ENCODE measurements at places on chromosomes 11 and 22.
A peak's percentile ranks its signal among the peaks of the same experiment; 100 is the strongest.

GRCh38 chr11:10537600-10537999 is 3.4 kb downstream of the RNF141 start:
- no peaks in the 10 kb centered on the region for H3K27me3 ChIP-seq
- H3K4me1 ChIP-seq, result peaks cover 19% of the 10 kb centered on the region
- H3K36me3 ChIP-seq, result no peaks in the 10 kb centered on the region
- no peak for DNase-seq
- H3K4me3 ChIP-seq, result no peak overlapping the region

GRCh38 chr11:79441461-79441875 is 638 bp upstream of the TENM4 start:
- H3K36me3 ChIP-seq, result no peaks in the 10 kb centered on the region
- peaks cover 3% of the 10 kb centered on the region for H3K4me1 ChIP-seq

- H3K27ac ChIP-seq, result no peak overlapping the region
- H3K27me3 ChIP-seq, result no peaks in the 10 kb centered on the region
- H3K4me1 ChIP-seq, result no peaks in the 10 kb centered on the region
Observed at GRCh38 chr11:122343210-122343609, 227.2 kb upstream of the BLID start.

DNA sequence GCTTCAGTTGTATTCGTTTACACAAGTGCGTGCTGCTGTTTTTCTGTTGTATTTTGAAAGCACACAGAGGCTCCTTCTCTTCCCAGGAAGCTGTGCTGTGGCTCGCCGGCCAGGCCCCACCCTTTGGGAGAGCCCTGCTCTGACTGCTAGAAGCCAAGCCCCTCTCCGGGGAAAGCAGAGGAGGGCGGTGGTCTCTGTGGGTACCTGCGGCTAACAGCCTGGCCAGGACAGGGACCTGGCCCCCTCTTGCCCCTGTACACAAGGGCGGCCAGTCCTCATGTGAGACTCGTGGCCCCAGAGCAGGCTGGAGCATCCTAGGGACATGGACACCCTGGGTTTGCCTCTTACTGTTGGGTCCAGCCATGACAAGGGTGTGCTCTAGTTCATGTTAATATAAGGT is 14.8 kb downstream of the MOB2 start:
- DNase-seq, result no peak
- no peak overlapping the region for H3K27ac ChIP-seq
- no peaks in the 10 kb centered on the region for H3K27me3 ChIP-seq
- no peaks in the 10 kb centered on the region for H3K4me1 ChIP-seq
- no peak overlapping the region for H3K4me3 ChIP-seq

GRCh38 chr11:120091121-120091520 is 46.8 kb downstream of the TRIM29 start:
- no peak overlapping the region for H3K27ac ChIP-seq
- no peaks in the 10 kb centered on the region for H3K4me1 ChIP-seq
- no peak overlapping the region for H3K4me3 ChIP-seq
- H3K27me3 ChIP-seq, result no peaks in the 10 kb centered on the region
- no peak for DNase-seq

- no peak overlapping the region for H3K27ac ChIP-seq
- no peak overlapping the region for H3K4me3 ChIP-seq
- no peak for DNase-seq
Observed at GRCh38 chr11:59263225-59263894, 50.6 kb upstream of the MPEG1 start.

DNA sequence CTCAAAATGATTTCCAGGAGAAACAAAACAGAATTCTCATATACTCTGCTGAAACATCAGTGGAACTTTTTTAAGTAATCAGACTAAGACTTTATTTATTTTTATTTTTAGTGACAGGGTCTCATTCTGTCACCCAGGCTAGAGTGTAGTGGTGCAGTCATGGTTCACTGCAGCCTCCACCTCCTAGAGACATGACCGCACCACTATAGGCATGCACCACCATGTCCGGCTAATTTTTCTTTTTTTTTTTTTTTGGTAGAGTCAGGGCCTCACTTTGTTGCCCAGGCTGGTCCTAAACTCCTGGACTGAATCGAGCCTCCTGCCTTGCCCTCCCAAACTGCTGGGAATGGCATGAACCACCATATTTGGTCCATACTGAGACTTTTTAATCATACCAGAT is 42.9 kb downstream of the PRDM10 start:
- no peaks in the 10 kb centered on the region for H3K27me3 ChIP-seq
- H3K27ac ChIP-seq, result no peak overlapping the region
- peaks cover 7% of the 10 kb centered on the region for H3K4me1 ChIP-seq

GRCh38 chr22:31241936-31242335 is 29.8 kb downstream of the LIMK2 start:
- H3K4me3 ChIP-seq, result no peak overlapping the region
- H3K36me3 ChIP-seq, result peaks cover 6% of the 10 kb centered on the region
- H3K27me3 ChIP-seq, result no peaks in the 10 kb centered on the region
- peaks cover 48% of the 10 kb centered on the region for H3K4me1 ChIP-seq
- no peak for DNase-seq
- H3K27ac ChIP-seq, result no peak overlapping the region

DNA sequence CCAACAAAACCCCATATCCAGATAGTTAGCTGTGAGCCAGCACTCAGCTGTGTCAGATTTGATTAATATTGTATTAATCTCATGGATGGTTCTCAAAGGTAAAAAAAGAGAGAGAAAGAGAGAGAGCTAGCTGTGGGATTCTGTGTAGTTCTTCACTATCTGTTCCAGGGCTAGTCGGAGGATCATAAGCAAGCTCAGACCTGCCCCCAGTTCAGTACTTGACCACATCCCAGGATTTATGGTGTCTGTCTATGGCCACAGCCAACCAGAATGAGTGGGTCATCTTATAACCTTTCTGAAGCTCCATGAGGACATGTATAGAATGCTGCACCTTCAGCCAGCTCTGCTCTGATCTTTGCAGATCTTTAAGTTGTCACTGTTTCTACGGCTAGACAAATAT is 13.5 kb upstream of the B3GNT6 start:
- peaks cover 20% of the 10 kb centered on the region for H3K36me3 ChIP-seq
- no peak for DNase-seq
- H3K27me3 ChIP-seq, result no peaks in the 10 kb centered on the region

DNA sequence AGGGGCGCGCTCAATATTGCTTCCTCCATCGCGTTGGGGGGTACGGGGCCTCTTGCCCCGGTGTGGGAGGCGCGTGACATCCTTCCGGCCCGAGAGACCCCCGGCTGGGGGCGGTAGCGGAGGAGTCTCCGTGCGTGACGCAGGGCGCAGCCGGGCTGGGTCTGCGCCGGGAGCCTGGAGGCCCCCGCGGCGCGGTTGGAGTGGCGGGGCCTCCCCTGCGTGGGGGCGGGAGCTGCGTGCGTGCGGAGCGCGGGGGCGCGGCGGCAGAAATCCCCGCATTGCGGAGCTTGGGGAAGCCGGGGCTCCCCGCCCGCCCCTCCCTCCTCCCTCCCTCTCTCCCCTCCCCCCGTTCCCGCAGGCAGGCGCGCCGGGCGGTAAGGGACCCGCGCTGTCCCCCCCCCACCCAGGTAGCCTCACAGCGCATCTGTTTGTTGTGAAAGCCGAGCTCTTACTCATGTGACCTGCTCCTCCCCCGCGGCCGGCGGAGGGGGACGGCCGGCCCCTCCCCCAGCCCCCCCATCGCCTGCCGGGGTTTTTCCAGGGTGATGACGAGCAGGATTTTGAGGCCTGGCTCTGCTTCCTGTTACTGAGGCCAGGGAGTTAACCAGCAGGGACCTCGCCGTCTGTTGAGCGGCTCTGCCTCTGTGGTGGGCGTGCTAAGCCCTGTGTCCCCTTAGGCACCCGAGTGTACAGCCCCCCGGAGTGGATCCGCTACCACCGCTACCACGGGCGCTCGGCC is 1.6 kb downstream of the PIM3 start:
- peaks cover 25% of the 10 kb centered on the region for H3K36me3 ChIP-seq
- peak; percentile 83 for DNase-seq
- H3K4me3 ChIP-seq, result peak overlapping the region; percentile 85
- no peaks in the 10 kb centered on the region for H3K27me3 ChIP-seq
- peaks cover 12% of the 10 kb centered on the region for H3K4me1 ChIP-seq
- peak overlapping the region; percentile 85 for H3K27ac ChIP-seq

Measured in T-helper 2 cell treated with Interferon-gamma antibody and Interleukin-4, amounts not matched to agents 5 μg/mL and 100 μg/mL, for 36 hours (primary cell).